ENCODE measurements at places on chromosomes 13 and 19.

DNA sequence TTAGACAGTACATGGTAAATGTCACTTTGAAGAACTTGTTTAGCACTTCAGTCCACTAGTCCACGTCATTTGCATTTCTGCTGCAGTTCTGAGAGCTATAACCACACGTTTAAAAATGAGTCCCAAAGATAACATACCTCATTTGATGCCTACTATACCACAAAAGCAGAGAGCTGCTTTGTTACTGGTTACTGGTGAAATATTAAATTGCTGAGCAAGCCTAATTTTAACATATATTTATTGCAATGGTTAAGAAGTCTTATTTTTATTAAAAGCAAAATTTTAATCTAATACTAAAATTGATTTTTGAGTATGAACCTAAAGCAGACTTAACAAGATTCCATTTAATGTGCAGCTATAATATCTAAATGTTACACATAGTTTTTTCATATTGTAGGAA is 1949.7 kb upstream of the PRR20A start:
- DNase-seq, result no peak

GRCh38 chr19:56543776-56544175 is 5.0 kb downstream of the ZFP28 start:
- no peak for DNase-seq

GRCh38 chr13:42039457-42039945 is 8.9 kb upstream of the DGKH start:
- no peak for DNase-seq

DNA sequence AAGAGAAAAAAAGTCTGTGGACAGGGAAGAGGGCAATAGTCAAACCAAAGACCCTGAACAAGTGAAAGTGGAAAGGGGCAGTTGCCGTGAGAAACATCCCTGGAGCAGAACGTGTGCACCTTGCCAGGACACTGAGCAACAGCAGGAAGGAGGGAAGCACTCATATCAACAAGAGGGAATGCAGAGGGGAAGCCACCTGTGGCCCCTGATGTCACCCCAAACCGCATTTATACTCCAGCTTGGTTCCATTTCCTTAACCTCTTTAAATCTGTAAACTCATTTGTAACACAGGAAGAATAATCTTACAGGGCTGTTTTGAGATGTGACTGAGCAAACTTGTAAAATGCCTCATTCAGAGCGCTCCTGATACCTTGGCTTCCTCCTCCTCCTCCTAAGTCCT is 698.8 kb downstream of the DIAPH3 start:
- no peak for DNase-seq

DNA sequence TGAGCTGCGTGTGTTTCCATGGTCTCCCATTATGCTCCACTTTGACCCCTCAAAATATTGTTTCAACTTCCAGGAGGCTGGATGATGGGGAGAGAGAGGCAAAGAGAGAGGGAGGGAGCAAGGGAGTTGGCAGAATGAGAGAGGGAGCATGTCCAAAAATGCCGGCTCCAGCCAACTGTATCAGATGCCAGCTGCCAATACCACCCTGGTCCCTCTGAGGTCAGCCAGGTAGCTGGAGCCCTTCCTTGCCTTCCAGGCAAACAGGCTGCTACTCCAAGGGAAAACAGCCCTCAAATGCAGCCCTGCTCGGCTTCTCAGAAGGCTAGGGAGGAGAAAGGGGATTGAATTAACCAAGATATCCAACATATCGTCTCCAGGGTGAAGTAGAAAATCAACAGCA is 440.0 kb downstream of the TSHZ3 start:
- no peak for DNase-seq

- DNase-seq, result no peak
Measured at GRCh38 chr19:4323692-4324091, 14.9 kb downstream of the STAP2 start.

DNA sequence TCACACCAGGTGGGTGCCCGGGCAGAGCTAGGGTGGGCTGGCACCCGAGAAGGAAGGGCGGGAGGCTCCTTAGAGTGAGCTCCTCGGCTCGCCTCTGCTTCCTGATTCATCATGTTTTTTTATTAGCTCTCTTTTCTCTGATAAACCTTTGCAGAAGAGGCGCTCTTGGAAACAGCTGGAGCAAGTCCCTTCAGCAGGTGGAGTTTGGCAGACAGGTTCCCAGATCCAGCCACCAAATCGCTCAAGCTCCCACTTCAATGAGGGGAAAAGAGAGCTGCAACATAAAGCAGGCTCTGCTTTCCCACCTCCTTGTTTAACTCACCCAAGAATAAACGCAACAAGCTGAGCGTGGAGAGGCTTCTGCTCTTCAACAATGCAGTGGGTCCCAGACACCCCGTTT is 244.8 kb downstream of the TSHZ3 start:
- DNase-seq, result no peak

DNA sequence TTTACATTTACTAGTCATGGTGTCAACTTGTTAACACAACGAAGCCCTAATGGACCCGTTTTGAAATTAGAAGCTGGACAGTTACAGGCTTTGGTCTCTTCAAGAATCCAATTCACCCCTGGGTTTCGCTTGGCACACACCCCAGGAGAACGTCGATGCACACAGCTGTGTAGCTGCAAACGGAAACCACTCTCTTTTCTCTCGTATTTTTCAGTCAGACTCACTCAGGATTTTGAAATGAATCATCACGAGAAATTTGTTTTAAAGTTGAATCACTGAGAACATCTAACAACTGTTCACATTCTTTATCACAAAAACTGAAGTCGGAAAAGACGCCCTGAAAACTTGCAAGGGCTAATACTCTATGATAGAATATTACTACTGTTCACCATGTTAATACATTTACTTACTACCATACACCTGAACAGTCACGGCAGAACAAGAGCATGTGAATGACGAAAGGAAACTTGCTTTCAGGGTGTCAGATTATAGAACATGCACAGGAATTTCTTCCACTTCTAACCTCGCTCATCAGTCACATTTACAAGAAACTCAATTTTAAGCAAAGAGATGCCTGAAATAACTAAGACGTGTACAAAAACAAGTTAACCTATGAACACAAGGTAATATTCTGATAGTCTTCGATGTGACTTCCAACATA is 4.7 kb downstream of the PNMA8A start:
- DNase-seq, result peak; percentile 87

DNA sequence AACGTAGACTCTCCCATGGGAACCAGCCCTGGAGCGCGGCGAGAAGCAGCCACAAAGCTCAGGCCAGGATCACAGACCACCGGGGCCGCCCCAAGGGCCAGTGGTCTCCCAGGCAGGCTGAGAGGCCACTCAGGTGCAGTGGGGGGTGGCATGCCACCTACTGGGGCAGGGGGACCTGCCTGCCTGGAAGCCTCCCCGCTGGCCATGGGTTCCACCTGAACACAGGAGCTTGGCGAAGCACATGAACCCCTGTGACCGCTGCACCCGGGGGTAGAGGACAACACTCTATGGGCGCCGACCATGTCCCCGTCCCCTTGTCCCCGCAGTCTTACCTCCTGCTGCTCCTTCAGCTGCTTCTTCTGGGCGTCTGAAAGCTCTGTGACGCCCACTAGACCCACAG is 6.8 kb upstream of the TM6SF2 start:
- no peak for DNase-seq

DNA sequence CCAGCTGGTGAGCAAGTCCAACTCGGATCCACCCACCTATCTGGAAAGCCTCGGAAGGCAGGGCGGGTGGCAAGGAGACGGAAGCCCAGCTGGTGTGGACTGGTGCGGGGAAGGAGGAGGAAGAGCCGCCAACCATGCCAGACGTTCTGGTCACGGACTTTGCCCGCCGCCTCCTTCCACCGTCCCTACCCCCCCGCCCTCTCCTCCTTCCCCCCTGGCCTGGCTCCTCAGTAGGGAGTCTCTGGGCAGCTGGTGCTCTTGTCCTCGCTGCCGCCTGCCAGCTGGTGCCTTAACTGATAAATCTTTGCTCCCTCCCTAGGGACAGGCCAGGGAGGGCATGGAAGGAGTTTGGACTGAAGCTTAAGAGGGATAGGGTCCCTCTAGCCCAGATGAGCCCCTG is 4.8 kb downstream of the SYNGR4 start:
- peak; percentile 48 for DNase-seq

GRCh38 chr13:32426990-32427851 is 709 bp downstream of the N4BP2L1 start:
- DNase-seq, result no peak

Data from myocyte (in vitro differentiated cells).